Cortex of kidney (tissue), 1 donor: ENCODE measurements at places on chromosomes 6 and 20.

DNA sequence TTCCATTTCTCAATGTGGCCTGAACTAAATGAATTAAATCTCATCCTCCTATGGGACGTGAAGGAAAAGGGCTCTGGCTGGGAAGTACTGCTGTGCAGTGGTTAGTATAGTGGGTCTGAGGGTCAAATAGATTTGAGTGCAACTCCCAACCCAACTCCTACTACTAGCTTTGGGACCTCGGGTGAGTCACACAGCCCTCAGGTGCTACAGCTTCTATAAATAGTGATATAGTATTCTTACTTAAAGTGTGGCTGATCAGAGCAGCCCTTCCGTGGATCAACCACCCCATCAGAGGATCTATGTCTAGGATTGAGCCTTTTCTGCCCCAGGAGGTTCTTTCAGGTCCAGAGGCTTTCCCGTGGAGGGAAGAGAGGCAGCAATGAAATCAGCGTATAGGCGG is 904 bp upstream of the UST start:
- DNase-seq: no peak

GRCh38 chr6:34928695-34929094 is 39.6 kb downstream of the ANKS1A start:
- no peak for DNase-seq

DNA sequence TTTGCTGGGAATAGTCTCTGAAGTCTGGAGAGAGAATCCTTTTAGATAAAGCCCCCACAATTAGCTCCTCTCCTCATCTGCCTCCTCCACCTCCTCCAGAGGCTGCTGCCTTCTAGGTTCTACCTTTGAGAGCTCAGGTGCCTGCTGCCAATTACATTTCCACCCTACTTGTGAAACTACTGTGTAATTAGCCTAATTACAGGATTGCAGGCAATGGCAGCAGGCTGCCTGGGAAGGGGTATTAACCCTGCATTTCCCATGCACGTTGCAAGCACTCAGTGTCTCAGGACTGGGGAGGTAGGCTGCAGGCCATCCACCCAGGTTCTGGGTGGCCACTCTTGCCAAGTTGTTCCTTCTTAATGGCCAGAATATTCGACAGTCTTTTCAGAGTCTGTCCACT is 215.6 kb upstream of the ZNF217 start:
- no peak for DNase-seq

DNA sequence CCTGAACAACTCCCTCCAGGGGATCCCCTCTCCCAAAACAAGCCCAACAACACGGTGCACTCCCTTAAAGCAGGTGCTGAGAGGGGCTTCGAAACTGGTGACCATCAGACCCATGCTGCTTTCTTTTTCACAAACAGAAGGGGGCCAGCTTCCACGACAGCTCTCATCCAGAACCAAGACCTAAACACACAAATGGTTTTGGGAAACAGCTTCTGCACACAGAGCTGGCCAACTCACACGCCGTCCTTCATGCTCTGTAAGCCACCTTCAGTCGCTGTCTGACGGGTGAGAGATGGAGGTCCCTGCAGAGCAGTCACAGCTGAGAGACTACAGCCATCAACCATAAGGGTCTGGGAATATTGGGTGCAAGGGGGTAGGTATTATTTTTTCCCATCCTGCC is 76.3 kb downstream of the ZMYND8 start:
- DNase-seq: no peak
